Retina (tissue), 1 donor: ENCODE measurements at places on chromosomes 7 and 10.

DNA sequence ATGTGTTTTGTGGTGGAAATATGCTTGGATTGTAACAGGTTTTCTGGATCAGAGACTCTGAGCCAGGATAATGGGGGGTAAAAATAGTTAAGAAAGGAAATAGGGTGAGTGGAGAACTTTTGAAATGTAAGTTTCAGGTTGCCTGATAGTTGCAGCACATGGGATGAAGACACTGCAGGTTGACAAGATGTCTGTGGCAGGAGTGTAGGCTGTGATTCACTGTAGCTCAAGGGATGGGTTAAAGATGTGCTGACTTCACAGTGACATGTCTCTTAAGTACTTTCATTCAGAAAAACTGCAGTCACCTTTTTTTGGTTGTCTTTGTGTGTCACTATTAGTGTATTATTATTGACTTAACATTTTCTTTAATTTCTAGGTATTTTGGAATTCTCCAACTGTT lies 63.5 kb upstream of the SLC39A12 start:
- no peak for DNase-seq

- DNase-seq = no peak
Measured at GRCh38 chr10:79361726-79362397, 14.6 kb downstream of the PPIF start.

- no peak for DNase-seq
Measured at GRCh38 chr10:46033602-46034011, 3.2 kb upstream of the NCOA4 start.

- no peak for DNase-seq
Measured at GRCh38 chr10:76456197-76456596, 1024.8 kb downstream of the LRMDA start.

DNA sequence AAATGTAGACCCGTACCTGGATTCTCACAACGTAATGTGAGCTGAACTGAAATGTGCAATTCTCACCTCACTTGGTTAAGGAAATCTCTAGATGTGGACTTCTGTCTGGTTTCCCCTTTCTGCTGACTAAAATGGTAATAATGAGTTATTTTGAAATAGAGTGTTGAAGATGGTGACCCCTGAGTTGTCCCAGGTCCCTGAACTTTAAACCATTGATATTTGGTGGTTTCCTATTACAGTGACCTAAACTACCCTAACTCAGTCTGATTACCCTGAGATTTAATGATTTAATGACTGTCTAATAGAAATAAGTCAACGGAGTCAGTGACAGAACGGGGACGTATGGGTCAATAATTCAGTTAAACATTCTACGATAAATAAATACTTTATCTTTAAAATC lies 845.9 kb downstream of the PCDH15 start:
- DNase-seq = no peak

DNA sequence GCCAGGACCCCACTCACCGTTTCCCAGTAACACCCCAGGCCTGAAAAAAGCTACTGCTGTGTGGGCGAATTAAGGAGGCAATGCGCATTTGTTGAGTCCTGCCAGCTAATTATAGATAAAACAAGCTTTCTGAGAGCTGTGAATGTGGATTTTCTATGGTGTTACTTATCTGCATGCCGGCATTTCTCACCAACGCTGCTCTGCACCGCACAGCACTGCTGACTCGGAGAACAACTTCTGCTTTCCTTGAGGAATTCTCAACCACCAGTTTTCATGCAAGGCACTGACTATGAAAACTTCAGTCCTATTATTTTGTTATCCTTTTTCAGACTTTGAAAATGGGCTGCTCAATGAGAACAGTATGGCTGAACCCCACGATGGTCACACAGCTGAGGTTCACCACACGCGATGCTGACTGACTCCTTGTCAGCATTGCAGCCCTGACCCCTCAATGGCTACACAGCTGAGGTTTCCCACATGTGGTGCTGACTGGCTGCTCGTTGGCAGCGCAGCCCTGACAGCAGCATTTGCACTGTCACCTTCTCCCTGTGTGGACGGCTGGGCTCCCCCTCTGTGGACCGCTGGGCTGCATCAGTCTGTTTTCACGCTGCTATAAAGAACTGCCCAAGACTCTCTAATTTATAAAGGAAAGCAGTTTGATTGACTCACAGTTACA lies 190.6 kb downstream of the DIP2C start:
- DNase-seq = no peak

- no peak for DNase-seq
Measured at GRCh38 chr10:122504610-122504950, 43.2 kb downstream of the HTRA1 start.
